ENCODE measurements at places on chromosomes 13 and 19.

DNA sequence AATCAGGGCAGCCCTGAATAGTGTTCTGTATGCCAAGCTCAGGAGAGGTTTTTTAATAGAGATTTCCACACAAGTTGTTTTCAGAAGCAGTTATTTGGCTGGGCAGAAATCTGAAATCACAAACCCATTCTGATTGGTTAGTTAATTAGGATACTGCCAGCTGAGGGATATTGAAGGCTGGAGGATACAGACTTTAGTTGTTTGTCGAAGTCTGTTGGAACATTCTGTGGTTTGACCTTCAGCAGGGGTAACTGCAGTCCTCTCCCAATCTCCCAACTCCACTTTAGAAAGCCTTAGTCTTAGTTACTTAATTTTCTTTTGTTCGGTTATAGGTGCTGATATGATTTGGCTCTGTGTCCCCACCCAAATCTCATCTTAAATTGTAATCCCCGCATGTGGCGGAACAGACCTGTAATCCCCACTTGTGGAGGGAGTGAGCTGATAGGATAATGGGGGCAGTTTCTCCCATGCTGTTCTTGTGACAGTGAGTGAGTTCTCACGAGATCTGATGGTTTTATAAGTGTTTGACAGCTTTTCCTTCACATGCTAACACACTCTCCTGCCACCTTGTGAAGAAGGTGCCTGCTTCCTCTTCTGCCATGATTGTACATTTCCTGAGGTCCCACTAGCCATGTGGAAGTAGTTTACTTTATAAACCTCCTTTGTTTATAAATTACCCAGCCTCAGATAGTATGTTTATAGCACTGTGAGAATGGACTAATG, 169.2 kb downstream of the GPC5 start:
- DNase-seq, result no peak

GRCh38 chr19:42120276-42120980, 11.8 kb downstream of the POU2F2 start:
- DNase-seq, result no peak

- DNase-seq, result no peak
Measured at GRCh38 chr19:31602548-31602947, 253.3 kb upstream of the TSHZ3 start.

DNA sequence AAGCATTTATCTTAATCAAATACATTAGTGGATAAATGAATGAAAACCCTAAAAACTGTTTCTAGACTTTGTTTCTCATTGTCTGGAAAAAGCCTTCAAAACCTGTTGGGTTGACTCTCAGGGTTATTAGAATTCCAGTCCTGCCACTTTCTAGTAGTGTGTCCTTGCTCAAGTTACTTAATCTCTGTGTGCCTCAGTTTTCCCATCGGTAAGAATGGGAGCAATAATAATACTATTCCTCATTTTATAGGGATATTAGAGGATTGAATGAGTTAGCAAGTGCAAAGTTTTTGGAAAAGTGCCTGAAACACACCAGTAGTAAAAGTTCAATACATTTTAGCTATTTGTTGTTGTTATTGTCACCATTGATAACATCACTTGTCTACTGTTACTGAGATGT, 2.9 kb downstream of the URAD start:
- no peak for DNase-seq

GRCh38 chr19:21109116-21109515, 27.1 kb downstream of the ZNF714 start:
- DNase-seq, result no peak

DNA sequence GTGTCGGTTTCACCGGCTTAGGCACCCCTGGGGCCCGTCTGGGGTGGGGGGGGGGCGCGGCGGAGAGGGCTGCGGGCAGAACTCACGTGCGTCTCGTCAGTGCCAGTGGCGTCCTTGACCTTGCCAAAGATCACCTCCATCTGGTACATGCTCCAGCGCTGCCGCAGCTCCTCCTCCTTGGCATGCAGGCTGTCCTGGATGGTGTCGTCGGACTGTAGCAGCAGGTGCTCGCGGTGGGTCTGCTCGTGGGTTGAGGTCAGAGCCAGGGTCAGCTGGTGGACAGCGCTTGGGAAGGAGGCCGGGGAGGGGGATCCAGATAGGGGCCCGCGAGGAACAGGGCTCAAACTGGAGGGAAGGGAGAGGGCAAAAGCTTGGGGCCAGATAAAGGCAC, 4.7 kb upstream of the RGL3 start:
- DNase-seq, result no peak

- DNase-seq, result no peak
Measured at GRCh38 chr13:35593651-35594050, 117.2 kb upstream of the MAB21L1 start.
